Bone marrow (tissue), 2 donors: ENCODE measurements at places on chromosomes 3 and 15.
A peak's percentile ranks its signal among the peaks of the same experiment; 100 is the strongest.

DNA sequence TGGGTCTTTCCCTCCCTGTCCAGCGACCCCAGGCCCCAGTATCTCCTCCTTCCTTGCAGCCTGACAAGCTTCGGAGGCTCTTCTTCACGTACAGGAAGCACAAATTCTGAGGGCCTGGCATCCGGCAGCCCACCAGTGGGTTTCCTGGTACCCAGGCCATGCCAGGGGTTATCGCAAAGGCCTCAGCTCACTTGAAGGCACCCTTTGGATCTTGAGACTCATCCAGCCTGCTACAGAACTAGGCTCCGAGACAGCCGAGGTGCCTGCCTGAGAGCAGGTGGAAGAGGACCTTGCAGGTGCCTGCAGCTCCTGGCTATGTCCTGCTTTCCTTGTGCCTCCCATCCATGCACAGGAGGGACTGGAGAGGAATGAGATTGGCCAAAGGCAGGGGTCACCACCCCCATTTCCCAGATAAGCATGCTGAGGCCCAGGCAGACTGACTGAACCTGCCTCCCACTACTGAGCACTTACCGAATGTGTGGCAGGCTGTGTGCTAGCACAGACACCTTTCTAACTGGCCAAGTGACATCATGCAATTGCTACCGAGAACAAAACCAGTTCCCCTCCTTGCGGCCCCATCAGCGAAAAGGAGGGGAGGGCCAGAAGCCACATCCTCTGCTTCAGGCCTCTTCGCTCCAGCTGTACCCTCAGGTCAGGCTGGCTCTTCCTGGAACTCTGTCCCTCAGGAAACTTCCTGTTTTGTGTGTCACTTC, 11.2 kb downstream of the SH2D7 start:
- peak; percentile 31 for DNase-seq

DNA sequence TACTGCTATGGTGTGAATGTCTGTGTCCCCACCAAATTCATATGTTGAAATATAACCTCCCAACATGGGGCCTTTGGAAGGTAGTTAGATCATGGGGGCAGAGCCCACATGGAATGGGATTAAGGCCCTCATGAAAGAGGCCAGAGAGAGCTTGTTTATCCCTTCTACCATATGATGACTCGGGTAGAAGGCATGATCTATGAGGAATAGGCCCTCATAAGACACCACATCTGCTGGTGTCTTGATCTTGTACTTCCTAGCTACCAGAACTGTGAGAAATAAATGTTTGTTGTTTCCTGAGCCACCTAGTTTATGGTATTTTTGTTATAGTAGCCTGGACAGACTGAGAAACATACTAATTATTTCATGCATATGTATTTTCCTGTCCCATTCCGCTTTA, 51.9 kb downstream of the WWTR1 start:
- no peak for DNase-seq

- no peak for DNase-seq
Measured at GRCh38 chr3:172046268-172046915, 7.0 kb downstream of the FNDC3B start.

DNA sequence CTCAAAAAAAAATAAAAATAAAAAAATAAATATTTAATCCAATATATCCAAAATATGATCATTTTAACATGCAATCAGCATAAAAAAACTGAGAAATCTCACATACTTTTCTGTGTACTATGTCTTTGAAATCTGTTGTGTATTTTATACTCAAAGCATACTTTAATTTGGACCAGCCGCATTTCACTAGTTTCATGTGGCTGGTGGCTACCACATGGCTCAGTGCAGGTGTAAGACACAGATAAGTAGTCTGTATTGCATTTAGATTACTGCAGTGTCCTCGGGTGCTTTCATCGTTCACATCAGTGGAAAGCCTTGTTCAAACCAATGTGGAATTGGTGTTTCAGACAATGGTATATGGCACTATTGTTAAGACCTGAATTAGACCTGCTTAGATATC, 11.0 kb downstream of the CRTC3 start:
- no peak for DNase-seq

DNA sequence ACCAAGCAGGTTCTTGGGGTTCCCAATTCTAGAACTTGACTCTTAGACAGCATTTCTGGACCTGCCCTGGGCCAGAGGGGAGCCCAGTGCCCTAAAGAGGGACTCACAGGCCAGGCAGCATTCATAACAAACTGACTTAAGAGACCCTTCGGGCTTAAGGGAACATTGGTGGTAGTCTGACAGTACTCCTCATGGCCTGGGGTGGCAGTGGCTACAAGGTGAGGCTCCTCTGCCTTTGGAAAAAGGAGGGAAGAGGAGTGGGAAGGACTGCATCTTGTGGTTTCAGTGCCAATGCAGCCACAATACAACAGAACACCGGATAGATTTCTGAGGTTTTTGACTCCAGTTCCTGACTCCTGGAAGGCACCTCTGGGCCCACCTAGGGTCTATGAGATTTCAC, 172.2 kb upstream of the STRIT1 start:
- no peak for DNase-seq

DNA sequence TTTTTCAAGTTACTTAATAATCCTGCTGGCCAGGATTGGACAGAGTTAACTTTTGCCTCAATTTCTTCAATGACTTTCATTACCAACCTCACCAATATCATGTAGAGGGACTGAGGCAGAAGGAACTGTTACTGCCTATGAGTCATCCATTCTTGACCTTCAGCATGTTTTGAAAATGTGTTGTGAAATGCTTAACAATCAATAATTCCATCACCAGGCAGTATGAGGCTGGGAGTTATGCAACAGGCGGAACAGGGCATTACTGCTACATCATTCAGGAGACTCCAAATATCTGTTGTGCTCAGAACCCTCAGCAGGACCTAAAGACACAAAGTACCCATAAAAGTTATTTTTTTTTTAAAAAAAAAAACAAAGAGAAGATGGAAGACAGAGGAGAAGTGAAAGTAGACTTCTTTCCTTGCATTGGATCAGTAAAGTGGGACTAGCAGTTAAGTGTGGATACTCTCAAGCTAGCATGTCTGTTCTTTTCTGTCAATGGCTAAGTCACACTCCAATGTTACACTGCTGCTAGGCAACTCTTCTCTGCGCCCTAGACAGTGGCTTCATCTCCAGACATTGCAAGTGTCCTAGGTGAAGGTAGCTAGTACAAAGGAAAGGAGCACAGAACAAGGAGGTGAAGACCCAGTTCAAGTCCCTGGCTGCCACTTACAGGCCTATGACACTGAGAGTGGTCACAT, 184.9 kb upstream of the LPP start:
- DNase-seq = no peak

DNA sequence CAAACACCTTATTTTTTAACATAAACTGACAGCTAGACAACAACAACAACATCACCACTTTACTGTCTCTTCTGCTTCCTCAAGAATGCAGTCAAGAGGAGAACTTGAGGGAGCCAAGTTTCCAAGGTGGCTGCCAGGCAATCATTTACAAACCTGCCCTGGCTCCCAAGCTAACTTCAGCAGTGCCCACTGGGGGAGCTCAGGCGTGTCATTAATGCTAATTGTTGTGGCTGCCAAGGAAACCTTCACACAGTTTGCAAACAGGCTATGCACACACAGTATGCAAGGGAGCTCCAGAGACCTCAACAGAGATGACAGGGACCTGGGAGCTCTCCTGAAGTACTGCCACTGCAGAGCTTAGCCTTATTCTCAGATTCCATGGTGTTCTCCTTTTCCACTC, 2.1 kb downstream of the DZIP1L start:
- no peak for DNase-seq

DNA sequence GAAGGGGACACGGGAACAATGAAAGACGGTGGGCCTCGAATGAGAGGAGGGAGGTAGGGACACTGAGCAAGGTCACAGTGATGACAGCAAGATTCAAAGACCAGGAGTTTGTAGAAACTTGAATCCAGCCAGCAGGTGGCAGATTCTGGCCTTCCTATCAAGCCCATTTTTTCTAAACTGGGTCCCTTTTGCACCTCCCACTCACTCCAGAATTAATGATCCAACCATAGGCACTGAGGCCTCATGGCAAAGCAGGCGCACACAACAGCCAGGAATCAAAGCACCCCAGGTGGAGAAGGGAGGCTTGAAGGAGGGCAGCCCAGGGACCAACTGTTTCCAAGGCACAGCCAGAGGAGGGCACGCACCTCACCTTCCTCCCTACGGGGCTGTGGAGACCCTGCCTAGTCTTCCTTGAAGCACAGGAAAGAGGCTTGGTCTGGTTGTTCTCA, 90.2 kb downstream of the ANP32A start:
- DNase-seq = no peak

DNA sequence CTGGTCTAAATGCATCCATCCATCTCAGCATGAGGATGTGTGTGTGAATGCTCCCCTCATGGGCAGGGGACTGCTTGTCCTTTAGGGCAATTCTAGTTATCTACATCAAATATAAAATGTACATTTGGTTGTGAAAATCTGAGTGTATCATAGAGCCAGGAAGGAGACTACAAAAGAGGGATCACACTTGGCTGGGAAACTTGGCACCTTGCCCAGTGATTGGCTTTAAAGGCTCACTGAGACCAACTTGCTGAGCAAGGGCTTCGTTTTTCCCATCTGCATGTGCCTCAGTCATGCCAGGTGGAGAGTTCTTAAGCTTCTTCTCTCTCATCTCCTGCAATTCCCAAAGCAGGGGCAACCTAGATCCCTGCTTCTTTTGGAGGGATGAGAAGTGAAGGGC, 5.2 kb downstream of the CAPN3 start:
- DNase-seq = no peak

- no peak for DNase-seq
Measured at GRCh38 chr15:33074942-33075341, 119.6 kb downstream of the FMN1 start.

DNA sequence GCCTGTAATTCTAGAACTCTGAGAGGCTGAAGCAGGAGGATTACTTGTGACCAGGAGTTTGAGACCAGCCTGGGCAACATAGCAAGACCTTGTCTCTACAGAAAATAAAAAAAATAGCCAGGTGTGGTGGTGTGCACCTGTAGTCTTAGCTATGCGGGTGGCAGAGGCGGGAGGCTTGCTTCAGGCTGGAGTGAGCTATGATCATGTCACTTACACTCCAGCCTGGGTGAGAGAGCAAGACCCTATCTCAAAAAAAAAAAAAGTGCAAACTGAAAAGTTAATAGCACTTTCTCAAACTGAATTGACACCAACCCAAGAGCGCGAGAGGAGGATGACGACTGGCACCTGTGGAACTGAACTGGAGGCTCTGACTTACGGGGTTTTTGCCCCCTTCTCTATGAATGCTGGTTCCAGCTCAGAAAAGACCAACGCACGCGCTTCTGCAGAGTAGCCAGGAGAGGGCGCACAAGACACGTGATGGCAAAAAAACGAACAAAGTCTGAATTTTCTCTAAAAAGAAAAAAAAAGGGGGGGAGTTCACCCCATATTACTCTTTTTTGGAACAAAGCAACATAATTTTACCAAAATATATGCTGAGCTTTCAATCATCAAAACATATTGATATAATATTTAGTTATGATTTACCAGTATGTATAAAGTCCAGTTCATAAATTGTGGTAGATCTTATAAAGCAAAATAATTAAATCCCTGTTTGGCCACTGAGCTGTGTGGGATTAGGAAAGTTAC, 23.7 kb downstream of the CFAP92 start:
- DNase-seq = peak; percentile 3

DNA sequence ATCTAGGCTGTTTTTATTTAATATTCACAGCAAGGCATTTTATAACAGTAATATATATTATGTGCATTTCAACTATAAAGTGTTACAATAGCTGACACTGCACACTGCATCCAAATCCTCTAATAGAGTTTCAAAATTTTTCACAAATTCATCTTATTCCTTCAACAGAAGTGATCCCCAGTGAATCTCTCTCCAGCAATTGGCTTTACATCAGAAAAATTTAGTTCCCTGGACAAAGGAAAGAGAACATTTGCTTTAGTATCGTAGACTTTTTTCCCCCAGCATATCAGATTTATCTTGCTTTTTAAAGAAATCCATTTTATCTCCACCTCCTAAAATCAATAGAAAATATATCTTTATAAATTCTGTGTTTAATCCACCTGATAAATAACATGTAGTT, 868.6 kb downstream of the TBL1XR1 start:
- no peak for DNase-seq

DNA sequence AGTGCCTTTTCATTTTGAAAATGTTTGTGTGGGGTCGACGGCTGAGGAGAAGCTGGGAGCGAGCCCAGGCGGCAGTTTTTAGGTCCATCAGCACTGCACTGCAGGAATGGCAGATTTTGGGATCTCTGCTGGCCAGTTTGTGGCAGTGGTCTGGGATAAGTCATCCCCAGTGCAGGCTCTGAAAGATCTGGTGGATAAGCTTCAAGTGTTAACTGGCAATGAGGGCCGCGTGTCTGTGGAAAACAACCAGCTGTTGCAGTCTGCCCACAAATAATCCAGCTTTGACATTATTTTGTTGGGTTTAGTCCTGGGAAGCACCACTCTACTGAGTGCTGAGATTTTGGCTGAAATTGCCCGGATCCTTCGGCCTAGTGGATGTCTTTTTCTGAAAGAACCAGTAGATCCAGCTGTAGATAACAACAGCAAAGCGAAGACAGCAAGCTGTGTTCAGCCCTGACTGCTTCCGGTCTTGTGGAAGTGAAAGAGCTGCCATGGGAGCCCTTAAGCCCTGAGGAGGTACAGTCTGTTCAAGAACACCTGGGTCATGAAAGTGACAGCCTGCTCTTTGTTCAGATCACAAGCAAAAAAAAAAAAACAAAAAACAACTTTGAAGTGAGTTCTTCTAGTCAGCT, 13.1 kb upstream of the ANP32A start:
- DNase-seq = no peak

DNA sequence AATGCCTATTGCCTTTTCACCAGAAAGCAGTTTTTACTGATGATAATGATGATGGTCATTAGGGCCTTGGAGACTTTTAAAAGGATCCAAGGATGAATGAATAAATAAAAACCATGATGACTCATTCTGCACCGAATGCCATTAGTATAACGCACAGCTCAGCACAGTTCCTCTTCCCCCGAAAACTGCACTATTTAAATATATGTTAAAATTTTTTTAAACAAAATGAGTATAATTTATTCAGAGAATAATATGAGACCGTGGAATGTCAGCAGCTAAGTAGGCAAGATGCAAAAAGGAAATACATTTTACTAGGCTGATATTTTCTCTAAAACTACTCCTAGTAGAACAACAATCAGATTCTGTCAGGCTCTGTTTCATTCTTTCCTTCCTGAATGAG, 83.4 kb upstream of the NANOGP8 start:
- DNase-seq = no peak
